ENCODE measurements at places on chromosomes 1 and 21.

DNA sequence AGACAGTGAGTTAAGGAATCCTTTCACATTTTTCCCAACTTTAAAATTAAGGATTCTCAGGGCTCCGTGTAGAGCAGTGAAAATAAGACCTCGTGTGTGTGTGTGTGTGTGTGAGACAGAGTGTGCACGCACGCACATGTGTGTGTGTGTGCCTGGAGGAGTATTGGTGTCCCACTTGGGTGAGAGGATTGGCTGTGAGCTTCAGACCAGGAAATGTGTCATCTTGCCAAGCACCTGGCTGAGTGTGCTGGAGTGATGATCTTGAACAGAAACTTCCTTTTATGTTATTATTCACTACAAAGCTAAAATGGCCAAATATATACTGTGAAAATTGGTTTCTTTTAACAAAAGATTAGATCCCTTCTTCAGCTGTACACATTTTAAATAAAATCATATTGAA is 35.2 kb upstream of the NTPCR start:
- DNase-seq: no peak

- DNase-seq: no peak
These were observed 878 bp downstream of the OR11L1 start for GRCh38 chr1:247840818-247841217.

DNA sequence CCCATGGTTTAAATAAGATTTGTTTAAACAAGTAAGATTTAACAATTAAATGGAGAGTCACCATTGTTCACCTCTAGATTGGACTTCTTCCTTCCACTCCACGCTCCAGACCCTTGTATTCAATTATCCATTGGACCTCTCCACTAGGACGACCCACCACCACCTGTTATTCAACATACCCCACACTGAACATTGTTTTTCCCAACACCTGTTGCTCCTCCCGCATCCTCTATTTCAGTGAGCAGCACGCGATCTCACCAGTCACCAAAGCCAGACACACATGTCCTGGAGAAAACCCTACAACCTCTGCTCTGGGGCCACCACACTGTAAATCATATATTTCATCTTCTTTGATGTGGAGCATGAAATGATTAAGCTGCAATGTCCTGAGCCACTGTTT is 28.6 kb downstream of the ATP8B2 start:
- no peak for DNase-seq

DNA sequence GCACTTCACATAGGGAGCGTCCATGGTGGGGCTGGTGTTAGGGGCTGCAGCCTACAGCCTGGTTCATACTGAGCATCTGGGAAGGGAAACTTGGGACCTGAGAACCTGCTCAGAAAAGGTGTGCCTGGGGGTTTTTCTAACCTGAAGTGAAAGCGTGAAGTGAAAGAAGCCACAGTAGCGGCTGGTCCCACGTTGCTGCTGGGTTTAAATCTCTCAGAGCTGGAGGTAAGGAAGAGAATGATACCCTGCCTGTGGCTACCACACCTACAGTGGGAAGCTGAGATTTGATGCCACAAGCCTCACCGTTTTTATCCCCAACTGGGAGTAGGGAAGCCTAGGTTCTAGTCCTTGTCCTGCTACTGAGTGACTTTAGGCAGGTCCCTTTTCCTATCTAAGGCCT is 21.0 kb upstream of the FUCA1 start:
- DNase-seq: no peak

DNA sequence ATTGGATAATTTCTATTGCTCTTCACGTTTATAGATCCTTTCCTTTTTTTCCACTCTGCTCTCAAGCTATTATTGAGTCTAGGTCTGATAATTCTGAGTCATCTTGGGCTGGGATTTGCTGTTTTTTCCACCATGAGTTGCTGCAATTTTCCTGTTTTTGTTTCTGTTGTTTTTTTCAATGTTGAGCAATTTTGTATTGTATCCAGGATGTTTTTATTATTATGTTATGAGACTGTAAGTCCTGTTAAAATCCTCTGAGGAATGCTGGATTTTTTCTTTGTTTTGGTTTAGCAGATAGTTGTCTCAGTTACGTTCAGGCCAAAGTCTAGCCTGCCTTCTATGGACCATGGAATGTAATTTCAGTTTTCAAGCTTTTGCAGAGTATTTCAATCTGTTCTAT is 13.0 kb upstream of the SLC35A3 start:
- DNase-seq: peak; percentile 23

DNA sequence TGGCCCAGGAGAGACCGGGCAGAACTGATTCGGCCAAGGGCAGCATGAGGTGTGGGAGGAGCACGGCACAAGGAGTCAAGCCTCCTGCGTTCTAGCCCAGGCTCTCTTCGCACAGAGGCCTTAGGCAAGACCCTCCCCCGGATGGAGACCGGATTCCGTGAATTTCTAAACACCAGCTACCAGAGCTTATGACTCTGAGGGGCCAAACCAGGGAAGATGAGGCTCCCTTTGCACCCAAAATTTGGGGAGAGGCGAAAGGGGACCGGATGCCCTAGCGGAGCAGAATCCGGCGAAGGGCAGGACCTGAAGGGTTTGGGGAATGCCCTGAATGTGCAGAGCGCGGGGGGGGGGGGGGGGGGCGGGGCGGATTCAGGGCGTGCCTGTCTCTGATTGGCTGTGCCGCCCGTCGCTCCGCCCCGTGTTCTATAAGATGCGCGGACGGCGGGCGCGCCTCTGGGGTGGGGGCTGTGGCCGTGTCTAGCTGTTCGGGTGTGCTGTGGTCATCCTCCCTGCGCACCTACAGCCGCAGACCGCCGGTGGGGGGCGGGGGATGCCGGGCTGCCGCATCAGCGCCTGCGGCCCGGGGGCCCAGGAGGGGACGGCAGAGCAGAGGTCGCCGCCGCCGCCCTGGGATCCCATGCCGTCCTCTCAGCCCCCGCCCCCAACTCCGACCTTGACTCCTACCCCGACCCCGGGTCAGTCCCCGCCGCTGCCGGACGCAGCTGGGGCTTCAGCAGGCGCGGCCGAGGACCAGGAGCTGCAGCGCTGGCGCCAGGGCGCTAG is at the start of gene TRNP1:
TRNP1 (plus strand) TSS at position 456 of the 783 bp plus-strand sequence; CDS start at position 551, 95 bp downstream.
- peak; percentile 71 for DNase-seq

- peak; percentile 66 for DNase-seq
These were observed 61.3 kb downstream of the BCAR3 start for GRCh38 chr1:93620172-93620840.

GRCh38 chr1:164764333-164764732 is 205.3 kb downstream of the PBX1 start:
- peak; percentile 71 for DNase-seq

GRCh38 chr1:64539289-64539688 is 69.4 kb downstream of the CACHD1 start:
- DNase-seq: no peak

- DNase-seq: peak; percentile 50
These were observed 54.9 kb downstream of the ENAH start for GRCh38 chr1:225597926-225598575.

GRCh38 chr21:34702341-34703170 is 33.8 kb downstream of the CLIC6 start:
- peak; percentile 86 for DNase-seq

GRCh38 chr1:37892151-37893047 is 33.0 kb upstream of the MTF1 start:
- DNase-seq: peak; percentile 36

GRCh38 chr1:23742670-23743286 is 493 bp upstream of the ELOA start:
- DNase-seq: peak; percentile 23

DNA sequence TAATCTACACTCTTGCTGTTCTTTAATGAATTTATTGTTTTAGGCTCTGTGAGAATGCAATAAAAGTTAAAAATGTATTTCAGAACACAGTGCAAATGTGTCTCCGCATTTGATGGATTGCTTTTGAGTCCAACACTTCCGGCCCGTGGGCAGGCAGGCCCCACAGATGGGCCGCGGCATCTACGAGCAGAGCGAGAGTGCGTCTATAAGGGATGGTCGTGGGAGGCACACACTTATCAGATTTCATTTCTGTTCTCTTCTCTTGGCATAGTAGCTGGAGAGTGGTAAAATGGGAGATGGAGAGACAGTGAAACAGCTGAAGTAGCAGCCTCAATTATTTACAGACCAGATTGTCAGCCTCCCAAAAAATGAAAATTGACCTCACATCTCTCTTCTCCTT is 134.2 kb downstream of the NAV1 start:
- no peak for DNase-seq

DNA sequence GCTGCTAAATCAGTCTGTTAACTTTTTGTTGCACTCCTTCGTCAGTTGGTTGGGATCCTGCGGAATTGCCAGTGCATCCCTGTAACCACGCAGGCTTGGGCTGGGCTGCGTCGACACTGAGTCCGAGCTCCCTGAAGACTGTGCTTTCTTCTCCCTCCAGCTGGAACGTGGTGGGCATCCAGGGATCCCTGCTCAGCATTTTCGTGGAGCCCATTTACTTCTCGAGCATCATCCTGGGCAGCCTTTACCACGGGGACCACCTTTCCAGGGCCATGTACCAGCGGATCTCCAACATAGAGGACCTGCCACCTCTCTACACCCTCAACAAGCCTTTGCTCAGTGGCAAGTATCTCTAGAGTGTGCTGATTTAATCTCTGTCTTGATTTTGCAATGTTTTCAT is 83.3 kb downstream of the POFUT2 start:
- DNase-seq: no peak

- no peak for DNase-seq
These were observed 448.7 kb downstream of the LTN1 start for GRCh38 chr21:28543975-28544374.

DNA sequence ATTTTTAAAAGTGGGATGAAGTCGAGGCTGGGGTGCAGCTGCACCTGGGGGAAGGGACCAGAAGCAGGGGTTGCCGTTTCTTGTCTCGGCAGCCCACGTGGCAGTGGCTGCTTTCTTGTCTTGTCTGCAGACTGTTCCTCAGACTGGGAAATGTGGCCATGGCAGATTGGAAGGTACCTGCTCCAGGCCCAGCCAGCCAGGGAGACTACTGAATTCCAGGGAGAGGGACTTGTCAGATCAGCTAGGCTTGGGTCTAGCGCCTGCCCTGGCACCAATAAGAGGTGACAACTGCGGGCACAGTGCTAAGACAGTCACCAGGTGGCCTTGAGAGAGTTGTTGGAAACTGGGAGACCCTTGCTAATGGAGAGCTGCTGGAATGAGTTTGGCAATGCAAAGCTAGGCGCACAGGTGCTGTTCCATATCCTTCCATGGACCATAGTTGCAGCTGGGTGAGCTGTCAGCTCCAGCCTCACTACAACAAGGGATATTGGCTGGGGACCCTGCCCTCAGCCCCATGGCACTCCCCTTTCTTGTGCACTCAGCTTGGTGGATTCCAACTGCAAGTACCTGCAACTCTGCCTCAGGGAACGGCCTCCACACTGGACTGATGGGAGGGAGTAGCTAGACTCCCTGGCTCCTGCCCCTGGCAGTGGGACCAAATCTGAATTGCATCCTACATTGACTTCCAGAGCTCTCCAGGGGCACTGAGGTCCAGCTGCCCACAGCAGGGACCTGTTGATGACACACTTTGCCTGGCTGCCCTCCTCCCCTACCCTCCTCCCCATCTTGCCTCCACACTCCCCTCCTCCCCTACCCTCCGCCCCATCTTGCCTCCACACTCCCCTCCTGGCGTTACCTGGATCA is 9.9 kb upstream of the IL22RA1 start:
- no peak for DNase-seq

DNA sequence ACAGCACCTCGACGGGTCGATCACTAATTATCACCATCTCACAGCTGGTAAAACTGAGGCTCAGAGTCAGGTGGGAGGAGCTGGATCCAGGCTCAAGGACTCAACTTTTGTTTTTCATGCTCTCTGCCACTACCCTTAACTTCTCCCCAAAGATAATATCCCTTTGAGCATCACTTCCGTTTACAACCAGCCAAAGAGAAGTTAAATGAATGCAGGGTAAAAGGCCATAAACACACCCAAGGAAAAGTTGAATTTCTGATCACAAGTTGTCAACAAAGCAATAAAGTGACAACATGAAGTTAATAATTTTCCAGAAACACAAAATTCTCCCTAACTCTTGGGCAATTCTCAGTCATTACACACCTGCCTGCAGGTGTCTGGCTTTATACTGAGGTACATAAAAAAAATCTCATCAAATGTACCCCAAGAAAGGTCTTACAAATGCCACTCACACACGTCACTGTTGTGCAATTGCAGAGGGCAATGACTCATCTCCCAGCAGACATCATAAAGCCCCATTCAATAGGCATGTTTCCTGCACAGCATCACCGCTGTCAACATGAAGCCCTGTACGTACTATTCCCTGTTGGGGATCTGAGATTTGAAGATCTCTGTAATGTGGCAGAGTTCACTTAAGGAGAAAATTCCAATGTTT is 3.4 kb downstream of the OR2T11 start:
- no peak for DNase-seq

DNA sequence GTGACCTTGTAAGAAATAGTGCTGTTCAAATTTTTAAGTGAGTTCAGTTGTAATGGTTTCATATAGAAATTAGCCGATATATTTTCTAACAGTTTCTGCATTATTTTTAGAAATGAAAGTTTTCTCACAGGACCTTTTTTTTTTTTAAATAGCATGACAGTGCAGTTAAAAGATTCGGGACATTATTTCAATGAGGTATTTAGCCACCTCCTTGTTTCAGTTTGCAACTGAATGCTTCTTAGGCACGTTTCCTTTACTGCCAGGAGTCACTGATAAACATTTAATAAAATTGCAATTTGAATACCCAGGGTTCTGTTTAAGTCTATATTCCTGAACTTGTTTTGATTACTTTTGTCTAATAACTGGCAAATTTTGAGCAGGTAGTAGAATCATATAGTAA is 304.7 kb downstream of the TM2D1 start:
- DNase-seq: no peak

- DNase-seq: no peak
These were observed 469.8 kb downstream of the NCAM2 start for GRCh38 chr21:21468003-21468402.

- no peak for DNase-seq
These were observed 55.3 kb upstream of the HSPA13 start for GRCh38 chr21:14438211-14438610.

DNA sequence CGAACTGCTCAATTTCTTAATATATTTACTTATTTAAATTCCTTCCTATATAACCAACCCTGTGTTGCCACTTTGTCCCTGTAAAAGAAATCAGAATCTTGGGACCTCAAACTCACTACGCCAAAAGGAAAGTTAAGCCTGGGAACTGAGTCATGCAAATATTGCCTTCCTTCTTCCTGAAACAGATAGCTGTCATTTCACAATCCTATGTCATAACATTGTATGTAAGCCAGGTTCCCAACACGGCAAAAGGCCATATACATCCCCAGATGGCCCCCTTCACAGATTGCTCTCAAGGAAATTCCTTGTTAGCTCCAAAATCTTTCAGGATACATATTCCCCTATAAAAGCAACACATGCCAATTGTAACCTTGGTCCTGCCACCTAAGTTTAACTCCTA is 39.7 kb downstream of the C21orf91 start:
- no peak for DNase-seq

GRCh38 chr1:92839442-92839841 is 7.6 kb downstream of the RPL5 start:
- DNase-seq: peak; percentile 12

GRCh38 chr1:3954170-3955169 is 54.4 kb upstream of the C1orf174 start:
- no peak for DNase-seq

Measured in fibroblast of skin of back (primary cell).